Liver (tissue), 10 donors: ENCODE measurements at places on chromosomes 5 and 9. TPM values are rescaled to one million over a fixed set of nuclear protein-coding genes. Genes with fewer than 3 reads are reported as not detected.

DNA sequence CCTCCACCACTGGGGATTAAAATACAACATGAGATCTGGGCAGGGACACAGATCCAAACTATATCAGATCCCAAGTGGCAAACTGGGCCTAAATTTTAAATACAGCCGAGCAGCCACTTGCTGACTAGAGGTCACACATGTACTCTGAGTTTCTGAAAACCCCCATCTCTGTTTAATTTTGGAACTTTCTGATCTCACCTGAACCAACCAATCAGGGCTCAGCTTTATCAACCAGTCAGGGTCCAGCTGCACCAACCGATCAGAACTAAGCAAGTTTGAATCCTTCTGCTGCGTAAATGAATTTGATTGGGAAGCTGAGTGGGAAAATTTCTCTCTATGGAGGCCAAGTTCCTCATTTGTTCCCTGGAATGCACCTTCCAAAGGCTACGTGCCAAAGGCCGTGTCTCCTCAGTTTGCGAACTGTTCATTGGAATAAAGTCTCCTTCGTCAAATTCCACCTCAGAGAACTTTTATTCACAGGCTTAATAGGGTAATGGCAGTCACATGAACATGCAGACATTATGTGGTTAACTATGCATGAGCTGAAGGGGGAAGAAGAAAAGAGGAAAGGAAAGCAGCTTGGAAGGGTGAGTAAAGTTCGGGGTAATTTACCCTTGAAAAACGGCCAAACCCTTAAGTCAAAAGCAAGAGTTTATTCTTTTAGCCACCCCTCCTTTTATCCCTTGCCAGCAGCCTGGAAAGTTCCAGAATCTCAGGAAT lies 3.7 kb downstream of the CD180 start:
- DNase-seq: no peak

DNA sequence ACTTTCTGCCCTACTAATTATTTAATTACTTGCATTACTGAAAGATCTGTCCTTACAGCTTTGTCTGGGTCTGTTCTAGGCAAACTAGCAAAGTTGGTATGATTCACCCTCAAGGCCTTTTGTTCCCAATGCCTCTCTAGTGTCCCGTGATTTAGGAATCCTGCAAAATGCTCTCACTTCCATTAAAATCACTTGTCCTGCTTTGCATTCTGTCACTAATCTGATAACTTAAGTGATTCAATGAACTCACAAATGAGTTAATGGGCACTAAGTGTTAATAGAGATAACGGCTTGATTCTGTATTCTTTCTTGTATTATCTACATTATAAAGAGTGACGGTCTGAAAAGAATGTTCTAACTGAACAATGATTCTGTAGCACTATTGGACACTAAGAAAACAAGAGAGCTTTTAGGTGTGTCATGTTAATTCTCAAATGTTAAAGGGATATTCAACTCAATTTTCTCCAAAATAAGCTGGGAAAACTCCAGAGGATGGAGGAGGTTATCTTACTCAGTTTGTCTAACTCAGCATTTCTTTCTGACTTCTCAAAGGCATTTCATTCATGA lies 697.3 kb downstream of the CETN3 start:
- DNase-seq: no peak

GRCh38 chr9:134677743-134678142 lies 36.1 kb downstream of the COL5A1 start:
- DNase-seq: no peak

The IL13 gene
- not detected for polyA plus RNA-seq

GRCh38 chr9:21611891-21612290 lies 129.8 kb upstream of the IFNE start:
- DNase-seq: no peak

The RNF183 gene
- polyA plus RNA-seq: not detected

GRCh38 chr9:32573821-32574220 lies 862 bp upstream of the NDUFB6 start:
- no peak for DNase-seq

GRCh38 chr5:154390096-154390495 lies 55.7 kb upstream of the SAP30L start:
- DNase-seq: no peak

The ZFP37 gene
- polyA plus RNA-seq: 0.32 TPM

GRCh38 chr5:60577116-60577515 lies 122.8 kb downstream of the DEPDC1B start:
- DNase-seq: no peak

DNA sequence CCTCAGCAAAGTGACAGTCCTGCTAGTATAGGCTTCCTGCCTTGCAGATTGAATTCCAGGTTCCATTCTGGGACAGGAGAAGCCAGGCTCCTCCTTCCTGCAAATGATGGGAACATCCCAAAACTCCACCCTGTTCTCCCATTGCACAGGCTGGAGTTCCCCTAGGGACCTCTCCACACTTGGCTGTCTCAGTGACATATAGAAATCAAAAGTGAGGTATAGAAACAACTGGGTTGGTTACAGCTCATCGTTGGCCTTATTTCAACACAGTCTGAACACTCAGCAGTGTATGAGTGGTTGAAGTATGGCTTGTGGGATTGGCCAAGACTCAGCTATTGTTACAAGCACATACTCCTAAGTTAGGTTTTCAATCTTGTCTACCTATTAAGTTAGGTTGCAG lies 157.8 kb upstream of the FTMT start:
- DNase-seq: no peak

- DNase-seq: no peak
Measured at GRCh38 chr5:144202726-144203125, 32.1 kb downstream of the KCTD16 start.

- no peak for DNase-seq
Measured at GRCh38 chr9:121368745-121369144, 1.3 kb downstream of the STOM start.

The KIF20A gene
- polyA plus RNA-seq: 2.5 TPM

DNA sequence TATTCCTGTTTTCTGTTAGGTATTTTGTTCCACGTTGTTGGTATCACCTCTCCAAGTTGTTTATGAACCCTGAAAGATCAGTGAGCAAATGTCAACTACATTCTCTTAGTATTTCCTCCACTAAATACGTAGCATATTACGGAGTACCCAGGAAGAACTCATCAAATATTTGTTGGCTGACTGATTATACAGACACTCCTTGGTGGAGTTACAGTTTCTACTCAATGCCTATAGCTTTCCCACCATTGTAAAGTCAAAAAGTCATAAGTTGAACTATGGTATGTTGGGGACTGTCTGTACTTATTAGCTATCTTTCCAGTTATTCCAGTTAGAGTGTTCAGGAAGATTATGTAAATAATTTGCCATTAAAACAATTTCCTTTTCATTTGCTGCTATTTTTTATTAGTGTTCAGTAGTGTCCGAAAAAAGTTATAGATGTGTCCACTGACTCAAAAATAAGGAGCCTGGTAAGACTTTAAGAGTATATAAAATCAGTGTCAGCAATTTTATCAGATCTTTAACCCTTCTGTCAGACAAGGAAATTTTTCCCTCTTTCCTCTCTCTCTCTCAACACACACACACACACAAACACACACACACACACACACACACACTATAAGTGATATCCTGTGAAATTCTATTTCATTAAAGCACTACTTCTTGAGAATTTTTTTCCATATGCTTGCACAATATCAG lies 6.8 kb upstream of the APBA1 start:
- DNase-seq: no peak

- no peak for DNase-seq
Measured at GRCh38 chr9:101131326-101131725, 102.8 kb downstream of the PLPPR1 start.

DNA sequence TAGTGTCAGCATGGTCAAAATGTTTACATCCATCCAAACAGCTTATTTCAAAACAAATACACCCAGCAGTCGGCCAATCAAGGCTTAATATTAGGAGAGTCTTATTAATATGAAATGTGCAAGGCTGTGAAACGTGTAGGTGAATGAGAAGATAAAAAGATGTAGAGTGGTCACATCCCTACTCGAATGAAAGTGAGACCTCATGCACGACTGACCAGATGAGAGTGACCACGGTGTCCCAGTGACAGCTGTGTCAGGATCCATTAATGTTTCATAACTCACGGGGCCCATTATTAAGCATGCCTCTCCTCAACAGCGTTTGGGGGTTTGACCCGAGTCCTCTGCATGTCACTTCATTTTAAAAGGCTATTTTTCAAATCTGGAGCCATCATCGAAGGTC lies 39.4 kb upstream of the SSBP2 start:
- no peak for DNase-seq

The IARS1 gene
- 31.4 TPM for polyA plus RNA-seq

DNA sequence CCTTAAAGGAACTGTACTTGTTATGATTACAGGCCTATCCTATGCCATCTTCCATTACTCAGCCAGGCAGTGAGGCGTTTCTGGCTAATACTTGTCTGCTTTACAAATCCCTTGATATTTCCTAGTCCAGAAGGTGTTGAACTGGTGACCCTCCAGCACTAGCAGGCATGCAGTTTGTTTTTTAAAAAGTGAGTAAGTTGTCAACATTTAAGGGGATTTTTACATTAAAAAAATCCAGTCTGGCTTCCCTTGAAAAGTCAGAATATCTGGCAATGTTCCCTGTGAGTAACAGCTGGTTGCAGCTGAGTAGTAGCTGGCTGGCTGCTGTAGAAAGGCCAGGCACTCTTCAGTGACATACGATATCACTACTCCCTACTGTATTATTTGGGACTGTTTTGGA lies 21.8 kb downstream of the GRIN3A start:
- no peak for DNase-seq

DNA sequence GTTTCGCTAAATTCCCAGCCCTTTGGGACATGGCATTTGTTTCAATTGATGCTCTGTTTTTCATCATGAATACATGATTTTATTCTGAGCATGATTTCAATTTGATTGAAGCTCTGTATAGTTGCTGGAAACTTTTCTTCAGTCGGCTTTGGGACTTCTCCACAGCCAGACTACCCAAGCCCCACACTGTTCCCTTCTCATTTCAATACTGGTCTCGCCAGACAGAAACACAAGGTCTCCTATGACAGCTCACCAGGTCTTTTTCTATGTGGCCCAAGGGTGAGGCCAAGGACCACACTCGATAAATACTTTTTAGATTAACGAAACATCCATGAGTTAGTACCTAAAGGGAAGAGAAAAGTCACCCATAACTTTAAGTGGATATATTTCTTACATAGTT lies 132.2 kb downstream of the ARL15 start:
- no peak for DNase-seq
